ENCODE measurements at places on chromosomes 1 and 21. TPM values are rescaled to one million over a fixed set of nuclear protein-coding genes. Genes with fewer than 3 reads are reported as not detected.

Gene TEDDM1
- not detected for total RNA-seq

Gene FCRLA
- total RNA-seq, result not detected

Gene NUP210L
- 0.13 TPM for total RNA-seq

Gene CYP4Z1
- total RNA-seq, result not detected

Gene NBPF3
- 5.1 TPM for total RNA-seq

Gene MMEL1
- total RNA-seq, result 3.7 TPM

Gene TMPRSS15
- total RNA-seq, result not detected

Gene FCAMR
- total RNA-seq, result not detected

Gene KRTAP13-1
- total RNA-seq, result not detected
